ENCODE measurements at places on chromosomes 6 and 20.

- DNase-seq = no peak
These were observed 92.8 kb upstream of the BTN3A2 start for GRCh38 chr6:26272171-26272637.

GRCh38 chr20:61424011-61424627, 172.1 kb downstream of the CDH4 start:
- no peak for DNase-seq

GRCh38 chr6:99393698-99394531, at the start of gene COQ3:
Gene COQ3 (minus strand): TSS chr6:99394195. CDS start chr6:99394179, 16 bp downstream.
- peak; percentile 56 for DNase-seq

DNA sequence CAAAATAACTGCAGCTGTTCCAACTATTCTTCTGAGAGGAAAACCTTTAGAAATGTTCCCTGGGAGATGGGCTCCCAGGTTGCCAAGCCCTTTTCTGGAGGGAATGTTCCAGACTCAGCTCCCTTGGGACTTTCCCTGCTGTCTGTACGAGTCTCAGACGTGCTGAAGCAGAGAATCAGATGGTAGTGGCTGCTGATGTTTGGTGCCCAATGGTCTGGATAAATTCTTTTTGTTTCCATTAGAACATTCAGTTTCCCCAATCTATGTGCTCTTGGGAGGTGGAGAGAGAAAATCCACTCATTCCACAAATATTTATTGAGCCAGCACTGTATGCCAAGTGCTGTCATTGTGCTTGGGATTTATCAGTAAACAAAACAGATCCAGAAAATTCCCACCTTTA, 40.0 kb downstream of the SNHG17 start:
- DNase-seq = no peak

DNA sequence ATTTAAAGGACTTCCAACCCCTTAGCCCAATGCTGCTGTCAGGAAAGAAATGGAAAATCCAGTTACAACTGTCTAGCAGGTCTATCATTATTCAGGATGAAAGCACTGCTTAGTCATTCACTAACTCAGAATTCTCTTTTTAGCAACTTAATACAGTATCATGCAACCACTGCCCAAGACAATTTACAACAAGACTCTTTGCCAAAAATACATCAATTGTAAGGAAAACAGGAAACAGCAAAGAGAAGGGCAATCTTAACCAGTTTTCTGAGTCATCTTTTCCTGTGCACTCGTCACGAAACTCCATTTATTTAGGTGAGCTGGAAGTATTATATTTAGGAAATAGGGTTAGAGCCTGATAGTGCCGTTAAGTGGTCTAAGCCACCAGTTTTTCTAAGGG, 1197.7 kb upstream of the CITED2 start:
- DNase-seq = no peak

- no peak for DNase-seq
These were observed 59.7 kb downstream of the RBM38 start for GRCh38 chr20:57450931-57451330.

GRCh38 chr6:45195137-45195536, 133.0 kb upstream of the RUNX2 start:
- DNase-seq = no peak

GRCh38 chr6:105370351-105370750, 32.5 kb downstream of the PREP start:
- peak; percentile 19 for DNase-seq

- no peak for DNase-seq
These were observed 367.7 kb downstream of the KIF16B start for GRCh38 chr20:16205507-16205906.

DNA sequence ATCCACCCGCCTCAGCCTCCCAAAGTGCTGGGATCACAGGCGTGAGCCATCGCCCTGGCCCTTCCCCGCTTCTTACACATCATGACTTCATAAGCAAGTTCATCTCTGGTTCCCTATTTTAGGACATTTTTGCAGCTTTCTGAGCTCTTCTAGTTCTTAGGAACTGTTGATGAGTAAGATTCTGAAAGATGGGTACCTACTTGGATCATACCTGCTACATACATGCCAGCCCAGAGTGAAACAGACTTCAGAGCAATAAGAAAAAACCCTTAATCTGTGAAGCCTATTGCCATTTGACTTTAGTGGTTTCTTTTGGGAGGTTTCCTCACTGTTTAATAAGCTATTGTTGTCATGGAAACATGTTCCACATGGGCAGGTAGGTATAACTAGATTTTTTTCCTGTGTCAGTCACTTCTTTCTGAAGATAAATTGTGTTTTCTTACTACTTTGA, 27.9 kb upstream of the TMEM217 start:
- DNase-seq = no peak

GRCh38 chr6:151652325-151652724, 155.2 kb upstream of the ESR1 start:
- no peak for DNase-seq

DNA sequence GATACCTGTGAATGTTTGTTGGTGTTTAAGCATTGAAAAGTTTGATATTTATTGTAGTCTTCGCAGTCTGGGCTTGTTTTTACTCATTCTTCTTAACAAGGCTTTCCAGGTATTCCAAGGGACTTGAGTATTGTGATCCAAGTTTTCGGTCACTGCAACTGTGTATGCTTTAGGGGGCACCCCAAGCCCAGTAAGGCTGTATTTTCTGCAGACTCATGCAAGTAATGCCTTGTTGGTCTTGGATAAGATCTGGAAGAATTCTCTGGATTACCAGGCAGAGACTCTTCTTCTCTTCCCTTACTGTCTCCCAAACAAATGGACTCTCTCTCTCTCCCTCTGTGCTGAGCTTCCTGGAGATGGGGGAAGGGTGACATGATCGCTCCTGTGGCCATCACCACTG, 82.1 kb downstream of the RFPL4B start:
- no peak for DNase-seq

DNA sequence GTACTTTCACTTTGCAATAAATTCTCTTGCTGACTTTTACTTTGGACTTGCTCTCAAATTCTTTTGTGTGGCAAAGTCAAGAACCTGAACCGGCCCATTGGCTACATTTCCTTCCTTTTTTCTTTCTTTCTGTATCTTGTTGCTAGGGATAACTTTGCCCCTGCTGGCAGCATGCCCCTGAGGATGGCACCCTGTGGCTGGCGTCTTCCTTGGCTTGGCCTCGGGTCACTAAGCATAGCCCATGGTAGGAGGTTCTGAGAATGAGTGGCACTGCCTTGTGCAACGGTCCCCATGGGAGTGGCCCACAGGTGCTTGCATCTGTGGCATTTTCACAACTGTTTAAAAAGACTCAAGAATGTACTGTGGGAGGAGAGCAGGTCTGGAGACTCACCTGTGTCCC, 14.0 kb upstream of the HLA-F start:
- no peak for DNase-seq

DNA sequence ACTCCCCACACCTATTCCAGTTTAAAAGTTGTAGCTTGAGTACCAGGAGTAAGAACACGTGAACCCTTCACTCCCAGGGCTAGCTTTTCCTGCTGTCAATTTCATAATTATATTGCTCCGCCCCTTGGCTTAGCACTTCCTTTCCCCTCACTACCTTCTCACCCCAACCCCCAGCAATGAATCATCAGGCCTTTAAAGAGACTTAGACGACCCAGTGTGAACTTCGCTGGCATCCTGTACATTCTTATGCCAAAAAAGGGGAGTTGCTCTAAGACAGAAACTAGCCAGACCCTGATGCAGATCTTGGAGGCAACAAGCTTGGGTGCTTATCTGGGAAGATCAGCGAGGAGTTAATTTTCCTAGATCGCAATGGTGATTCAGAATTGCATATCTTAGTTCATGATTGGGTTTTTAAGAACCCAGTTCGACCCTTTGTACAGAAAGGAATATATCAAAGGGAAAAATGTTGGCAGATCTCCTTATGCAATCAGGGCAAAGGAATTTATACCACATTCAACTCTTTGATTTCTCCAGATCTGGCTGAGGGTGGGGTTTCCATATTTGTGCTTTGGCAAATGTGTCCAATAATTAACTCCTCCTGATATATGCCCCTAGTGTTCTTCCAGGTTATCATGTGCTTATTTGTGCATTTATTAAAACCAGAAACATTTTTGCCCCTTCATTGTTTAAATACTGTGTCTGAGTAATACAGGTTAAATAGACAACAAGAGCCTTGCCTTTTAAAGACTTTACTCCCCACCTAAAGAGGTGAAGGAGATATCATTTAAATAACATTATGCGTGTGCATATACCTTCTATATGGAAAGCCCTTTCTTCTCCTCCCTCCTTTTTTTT, 8.1 kb upstream of the ATXN1 start:
- DNase-seq = no peak

DNA sequence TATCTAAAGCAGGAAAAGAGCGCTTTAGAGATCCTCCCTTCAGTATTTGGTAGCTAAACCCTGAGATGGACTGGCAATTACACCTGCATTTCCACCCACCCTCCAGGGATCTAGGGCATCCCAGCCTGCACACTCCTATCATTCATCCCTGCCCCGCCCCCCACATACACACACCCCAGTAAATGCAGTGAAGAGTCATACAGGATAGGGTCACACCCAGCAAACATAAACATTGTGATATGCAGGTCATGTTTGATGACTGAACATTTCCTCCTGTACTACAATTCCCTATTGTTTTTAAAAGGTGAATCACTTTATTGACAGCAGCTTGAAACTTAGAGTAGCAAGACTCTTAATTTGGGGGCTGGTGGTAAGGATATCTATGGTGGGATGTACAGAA, 112.9 kb downstream of the FOXO3 start:
- DNase-seq = no peak

- DNase-seq = no peak
These were observed 4.9 kb downstream of the SRMS start for GRCh38 chr20:63542696-63543095.

GRCh38 chr6:136290410-136291010, 864 bp upstream of the BCLAF1 start:
- DNase-seq = peak; percentile 81

GRCh38 chr20:39954621-39955020, 734.4 kb downstream of the MAFB start:
- DNase-seq = no peak

DNA sequence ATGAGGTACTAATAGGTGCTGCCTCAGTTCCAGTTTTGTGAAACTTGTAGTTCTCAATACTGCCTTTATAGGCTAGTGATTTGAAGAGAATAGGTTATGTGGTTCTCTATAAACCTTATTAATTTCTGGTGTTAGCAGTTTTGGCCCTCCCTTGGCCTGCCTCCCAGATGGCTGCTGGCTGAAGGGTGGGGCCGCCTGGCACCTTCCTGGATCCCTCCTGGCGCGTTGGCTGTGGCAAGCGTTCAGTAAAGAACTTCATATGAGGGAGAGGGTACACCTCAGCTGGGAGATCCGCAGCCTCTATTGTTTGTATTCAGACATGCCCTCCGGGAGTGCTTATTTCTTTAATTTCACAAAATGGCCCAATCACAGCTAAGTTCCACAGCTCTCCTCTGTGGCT, 51.9 kb downstream of the FAM120B start:
- DNase-seq = no peak

DNA sequence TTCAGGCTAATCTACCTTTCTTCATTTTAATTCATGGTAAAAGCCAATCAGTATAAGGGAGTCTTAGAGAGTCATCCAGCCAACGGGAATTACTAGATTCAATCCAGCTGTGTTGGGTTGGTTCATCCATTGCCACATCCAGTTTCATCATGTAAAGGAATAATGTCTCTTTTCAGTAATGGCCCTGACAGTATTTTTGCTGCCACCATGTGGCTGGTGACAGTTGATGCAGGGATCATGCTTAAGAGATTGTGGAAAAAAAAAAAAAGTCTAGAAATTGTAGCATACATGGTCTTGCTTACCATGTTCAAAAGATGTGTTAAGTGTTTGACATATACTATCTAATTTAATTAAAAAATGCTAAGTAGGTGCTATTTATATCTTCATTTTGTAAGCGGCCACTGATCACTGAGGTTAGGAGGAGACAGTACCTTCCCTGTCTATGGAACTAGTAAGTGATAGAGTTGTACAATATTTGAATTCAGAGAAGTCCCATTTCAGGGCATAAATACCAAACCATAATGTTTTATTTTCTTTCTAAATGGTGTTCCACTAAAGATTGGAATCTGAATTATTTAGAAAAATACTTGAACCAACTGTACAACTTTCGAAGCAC, 135.9 kb downstream of the KHDRBS2 start:
- peak; percentile 82 for DNase-seq

- DNase-seq = peak; percentile 46
These were observed 119.7 kb upstream of the ZNF184 start for GRCh38 chr6:27592481-27593199.

GRCh38 chr6:89145956-89146717, at the start of gene PM20D2:
Gene PM20D2 (plus strand): TSS chr6:89146055. CDS start chr6:89146145, 90 bp downstream.
- peak; percentile 37 for DNase-seq

- peak; percentile 56 for DNase-seq
These were observed 54.1 kb downstream of the FGD2 start for GRCh38 chr6:37059344-37060194.

- DNase-seq = no peak
These were observed 157.3 kb downstream of the BACH2 start for GRCh38 chr6:90139272-90139817.

GRCh38 chr6:122740091-122740490, 39.4 kb upstream of the FABP7 start:
- no peak for DNase-seq

DNA sequence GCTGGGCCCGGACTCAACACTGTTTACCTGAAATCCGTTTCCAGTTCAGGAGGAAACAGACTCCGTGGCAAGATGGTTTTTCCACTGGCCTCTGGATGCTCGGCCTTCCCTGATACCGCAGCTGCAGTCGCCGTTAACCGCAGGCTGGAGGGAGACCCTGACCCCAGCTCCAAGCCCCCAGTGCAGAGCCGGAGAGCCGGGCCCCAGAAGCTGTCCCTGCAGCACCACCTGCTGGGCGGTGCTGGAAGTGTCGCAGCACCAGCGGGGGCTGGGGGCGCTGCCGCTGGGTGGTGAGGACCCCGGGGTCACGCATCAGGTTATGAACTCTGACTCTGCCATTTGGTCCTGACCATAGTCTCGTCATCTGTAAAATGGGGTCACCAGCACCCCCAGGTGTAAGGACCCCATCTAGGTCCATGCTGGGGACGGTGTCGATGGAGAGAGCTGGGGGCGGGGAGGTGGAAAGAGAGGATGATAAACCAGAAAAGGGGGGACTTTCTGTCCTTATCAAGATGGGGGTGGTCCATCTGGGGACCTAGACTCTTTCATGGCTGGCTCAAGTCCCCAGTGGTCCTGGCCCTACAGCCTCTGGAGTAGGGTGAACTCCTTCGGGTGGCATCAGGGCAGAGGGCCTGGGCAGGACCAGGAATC, 20.8 kb upstream of the CHRNA4 start:
- DNase-seq = no peak

GRCh38 chr20:20744170-20744725, 31.8 kb upstream of the RALGAPA2 start:
- DNase-seq = no peak

- no peak for DNase-seq
These were observed 214.7 kb downstream of the PAX1 start for GRCh38 chr20:21920211-21920610.

Data from pons (tissue), 1 donor.